ENCODE measurements at places on chromosomes 1 and 21.

- no peak for DNase-seq
Measured at GRCh38 chr1:75836528-75837100, 39.9 kb downstream of the MSH4 start.

- no peak for DNase-seq
Measured at GRCh38 chr1:243351337-243351736, 95.5 kb downstream of the SDCCAG8 start.

DNA sequence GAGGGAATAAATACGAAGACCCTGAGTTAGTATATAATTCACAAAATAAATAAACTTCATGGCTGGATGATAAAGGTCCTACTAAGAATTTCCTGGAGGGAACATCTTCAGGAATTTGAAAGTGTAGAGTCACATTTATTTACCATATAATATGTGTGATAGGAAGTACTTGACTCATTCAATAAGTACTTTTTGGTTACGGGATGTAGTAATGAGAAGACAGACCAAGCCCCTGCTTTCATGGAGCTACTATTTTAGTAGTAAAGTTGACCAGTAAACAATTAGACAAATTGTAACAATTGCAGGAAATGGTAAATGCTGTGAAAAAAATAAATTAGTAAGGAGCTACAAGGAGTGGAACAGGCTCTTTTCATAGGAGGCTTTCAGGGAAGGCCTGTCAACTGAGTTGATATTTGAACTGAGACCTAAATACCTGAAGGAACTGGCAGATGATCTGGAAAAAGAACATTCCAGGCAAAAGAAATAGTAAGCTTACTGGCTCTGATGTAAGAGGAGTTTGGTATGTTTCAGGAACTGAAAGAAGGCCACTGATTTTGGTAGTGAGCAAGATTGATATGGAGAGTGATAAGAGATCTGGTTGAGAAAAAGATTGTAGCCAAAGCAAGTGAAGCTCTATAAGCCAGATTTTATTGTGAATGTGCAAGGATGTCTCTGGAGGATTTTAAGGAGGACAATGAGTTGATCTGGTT lies 36.2 kb downstream of the CAMSAP2 start:
- DNase-seq: no peak

DNA sequence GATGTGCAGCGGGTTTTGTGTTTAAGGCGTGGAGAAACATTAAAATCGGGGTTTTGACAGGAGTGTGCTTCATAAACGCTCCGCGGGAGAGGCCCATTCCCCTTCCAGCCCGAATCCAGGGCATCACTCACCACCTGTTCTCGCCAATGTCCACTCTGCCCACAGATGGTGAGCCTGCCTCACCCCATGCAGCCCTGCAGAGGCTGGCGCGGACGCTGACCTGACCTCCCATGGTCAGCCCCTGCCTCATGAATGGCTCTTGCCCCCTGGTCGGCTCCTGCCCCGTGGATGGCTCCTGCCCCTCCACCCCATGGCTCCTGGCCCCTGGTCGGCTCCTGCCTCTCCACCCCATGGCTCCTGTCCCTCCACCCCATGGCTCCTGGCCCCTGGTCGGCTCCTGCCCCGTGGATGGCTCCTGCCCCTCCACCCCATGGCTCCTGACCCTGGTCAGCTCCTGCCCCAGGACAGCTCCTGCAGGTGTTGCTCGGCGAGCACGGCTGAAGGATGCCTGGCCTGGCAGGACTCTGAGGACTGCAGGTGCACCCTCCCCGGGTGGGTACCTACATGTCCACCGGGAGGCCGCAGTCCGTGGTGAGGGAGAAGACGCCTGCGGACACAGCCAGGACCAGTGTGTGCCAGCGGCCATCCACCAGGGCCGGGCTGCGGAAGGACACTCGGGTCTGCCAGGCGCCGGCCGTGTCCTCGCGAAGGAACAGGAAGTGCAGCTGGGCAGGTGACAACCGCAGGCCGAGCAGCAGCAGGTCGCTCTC lies 6.7 kb downstream of the KRTAP10-1 start:
- no peak for DNase-seq

DNA sequence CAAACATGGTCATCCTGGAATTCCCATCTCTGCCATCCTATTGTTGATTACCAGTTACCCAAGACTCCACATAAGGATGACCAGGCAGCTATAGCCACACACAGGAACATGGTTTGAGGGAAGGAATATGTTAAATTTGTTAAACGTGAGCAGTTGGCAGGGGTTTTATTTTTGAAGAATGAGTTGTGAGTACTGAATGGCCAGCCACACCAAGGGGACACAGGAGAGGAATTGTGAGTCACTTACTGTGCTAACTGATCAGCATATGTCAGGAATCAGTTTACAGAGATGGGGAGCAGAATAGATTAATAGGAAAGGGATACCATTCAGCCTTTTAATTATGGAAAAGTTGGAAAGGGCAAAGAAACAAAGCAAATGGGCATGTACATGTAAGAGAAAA lies 39.3 kb upstream of the RAVER2 start:
- DNase-seq: no peak

GRCh38 chr1:16146279-16147155 lies 9.4 kb downstream of the EPHA2 start:
- DNase-seq: no peak

- DNase-seq: no peak
Measured at GRCh38 chr21:43812139-43812821, 22.9 kb downstream of the RRP1 start.

GRCh38 chr1:207181847-207182246 lies 77.8 kb downstream of the C4BPA start:
- DNase-seq: no peak

GRCh38 chr1:10895621-10896020 lies 99.2 kb upstream of the CASZ1 start:
- DNase-seq: no peak

- no peak for DNase-seq
Measured at GRCh38 chr1:107153014-107153413, 12.2 kb downstream of the NTNG1 start.

DNA sequence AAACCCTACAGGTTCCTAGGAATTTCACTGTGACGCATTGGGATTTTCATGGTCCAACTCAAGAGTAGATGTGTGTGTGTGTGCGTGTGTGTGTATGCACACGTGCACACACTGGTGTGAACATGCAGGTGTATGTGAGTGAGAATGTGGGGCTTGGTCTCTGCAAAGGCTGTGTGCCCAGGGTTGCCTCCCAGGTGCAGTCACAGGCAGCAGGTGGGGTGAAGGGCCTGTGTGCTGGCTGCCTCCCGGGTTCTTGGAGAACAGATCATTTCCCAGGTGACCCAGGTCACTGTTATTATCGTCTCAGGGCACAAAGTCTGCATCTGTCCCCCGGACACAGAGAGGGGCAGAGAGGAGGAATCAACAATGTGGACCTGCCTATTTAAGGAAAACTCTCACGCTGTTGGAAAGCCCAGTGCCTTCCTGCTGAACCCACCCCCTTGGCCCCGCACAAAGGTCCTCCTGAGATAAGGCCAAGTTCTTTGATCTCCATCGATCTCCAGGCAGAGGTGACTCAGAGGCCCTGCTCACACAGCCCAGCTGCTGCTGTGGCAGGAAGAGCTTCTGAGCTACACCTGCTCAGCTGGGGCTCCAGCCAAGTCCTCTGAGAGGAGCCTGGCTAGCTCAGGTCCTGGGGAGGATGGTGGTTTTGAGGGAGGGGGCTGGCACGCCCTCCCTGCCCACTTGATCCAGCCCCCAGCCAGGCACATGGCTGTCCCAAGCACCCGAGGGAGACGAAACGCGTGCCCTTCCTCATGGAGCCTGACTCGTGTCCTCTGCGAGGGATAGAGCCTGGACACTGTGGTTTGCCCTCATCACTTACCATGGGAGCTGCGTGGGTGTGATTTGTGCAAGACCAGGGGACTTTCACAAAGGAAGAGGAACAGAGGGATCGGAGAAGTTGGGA lies 134.0 kb upstream of the ARHGEF16 start:
- no peak for DNase-seq

- DNase-seq: no peak
Measured at GRCh38 chr1:232176222-232176621, 453.7 kb downstream of the SIPA1L2 start.

GRCh38 chr1:176149939-176150807 lies 56.9 kb downstream of the COP1 start:
- DNase-seq: no peak
